ENCODE measurements at places on chromosomes 3 and 15.
A peak's percentile ranks its signal among the peaks of the same experiment; 100 is the strongest.

GRCh38 chr3:58059349-58060321 lies 51.4 kb downstream of the FLNB start:
- DNase-seq = no peak

DNA sequence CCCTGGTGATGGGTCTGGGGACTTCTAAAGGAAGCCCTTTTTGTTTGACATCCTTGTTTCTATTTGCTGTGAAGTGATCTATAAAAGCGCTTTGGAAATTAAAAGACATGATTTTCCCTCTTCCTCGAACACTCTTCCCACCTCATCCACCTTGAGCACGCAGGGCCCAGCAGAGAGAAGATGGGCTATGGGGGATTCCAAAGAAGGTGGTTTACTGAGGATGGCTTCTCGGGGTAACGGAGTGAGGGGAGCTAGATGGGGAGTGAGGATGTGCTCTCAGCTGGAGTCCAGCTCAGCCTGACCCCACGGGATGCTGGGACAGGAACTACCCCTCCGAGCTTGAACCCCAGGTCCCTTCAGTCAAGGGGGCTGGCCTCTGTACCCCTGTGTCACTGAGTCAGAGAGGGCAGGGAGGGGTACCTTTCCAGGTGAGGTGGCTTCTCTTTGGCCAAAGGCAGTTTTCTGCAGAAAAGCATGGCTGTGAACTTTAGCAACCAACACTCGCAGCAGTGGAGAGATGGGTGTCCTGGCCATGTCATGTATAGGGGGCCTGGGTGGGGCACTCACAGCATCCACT lies 180.7 kb upstream of the SMAD3 start:
- no peak for DNase-seq

- peak; percentile 39 for DNase-seq
Measured at GRCh38 chr3:27633224-27633545, 88.9 kb downstream of the EOMES start.

DNA sequence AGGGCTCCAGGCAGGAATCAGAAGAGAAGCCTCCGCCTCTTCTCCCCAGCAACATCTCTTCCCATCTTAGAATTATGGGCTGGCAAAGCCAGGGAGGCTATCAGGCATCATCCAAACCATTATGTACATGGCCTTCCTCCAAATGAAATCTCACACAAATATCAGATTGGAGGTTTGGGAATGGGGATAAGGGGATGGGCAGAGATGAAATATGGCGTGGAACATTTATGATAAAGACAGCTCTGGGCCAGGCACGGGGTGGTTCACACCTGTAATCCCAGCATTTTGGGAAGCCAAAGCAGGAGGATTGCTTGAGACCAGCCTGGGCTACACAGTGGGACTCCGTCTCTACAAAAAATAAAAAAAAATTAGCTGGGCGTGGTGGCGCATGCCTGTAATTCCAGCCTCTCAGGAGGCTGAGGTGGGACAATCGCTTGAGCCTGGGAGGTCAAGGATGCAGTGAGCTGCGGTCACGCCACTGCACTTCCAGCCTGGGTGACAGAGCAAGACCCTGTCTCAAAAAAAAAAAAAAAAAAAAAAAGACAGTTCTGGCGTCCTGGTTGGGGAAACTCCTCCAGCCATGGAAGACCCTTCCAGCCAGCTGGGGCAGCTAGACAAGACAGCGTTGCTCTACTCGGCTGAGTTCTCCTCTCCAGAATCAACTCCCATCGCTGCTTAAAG lies 36.6 kb downstream of the CPN2 start:
- no peak for DNase-seq

DNA sequence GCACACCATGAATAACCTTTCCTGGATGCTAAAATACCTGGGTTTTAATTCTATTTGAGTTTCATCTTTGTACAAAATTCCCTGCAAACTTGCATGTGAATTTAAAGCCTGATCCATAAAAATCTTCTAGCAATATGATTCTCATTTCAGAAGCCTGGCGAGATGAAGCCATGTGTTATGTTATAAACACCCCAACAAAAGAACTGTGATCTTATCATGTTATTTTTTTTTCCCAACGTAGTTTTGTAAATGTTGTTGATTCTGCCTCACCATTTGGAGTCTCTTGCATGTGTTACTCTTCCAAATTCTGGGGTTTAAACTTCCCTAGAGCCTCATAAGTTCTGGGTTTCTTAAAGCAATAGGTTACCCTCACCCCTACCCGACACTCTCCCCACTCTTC lies 428.1 kb upstream of the DPH6 start:
- DNase-seq = no peak

GRCh38 chr15:78077053-78077870 lies at the start of gene TBC1D2B:
Gene TBC1D2B (minus strand): TSS chr15:78077711. CDS start chr15:78077652, 59 bp downstream.
- peak; percentile 82 for DNase-seq

GRCh38 chr3:99578339-99578970 lies 59.9 kb upstream of the COL8A1 start:
- no peak for DNase-seq

- no peak for DNase-seq
Measured at GRCh38 chr3:58539626-58540025, 2.6 kb upstream of the ACOX2 start.

- DNase-seq = no peak
Measured at GRCh38 chr3:177672252-177672911, 475.1 kb upstream of the TBL1XR1 start.

- DNase-seq = no peak
Measured at GRCh38 chr15:33871980-33872379, 96.3 kb upstream of the CHRM5 start.

DNA sequence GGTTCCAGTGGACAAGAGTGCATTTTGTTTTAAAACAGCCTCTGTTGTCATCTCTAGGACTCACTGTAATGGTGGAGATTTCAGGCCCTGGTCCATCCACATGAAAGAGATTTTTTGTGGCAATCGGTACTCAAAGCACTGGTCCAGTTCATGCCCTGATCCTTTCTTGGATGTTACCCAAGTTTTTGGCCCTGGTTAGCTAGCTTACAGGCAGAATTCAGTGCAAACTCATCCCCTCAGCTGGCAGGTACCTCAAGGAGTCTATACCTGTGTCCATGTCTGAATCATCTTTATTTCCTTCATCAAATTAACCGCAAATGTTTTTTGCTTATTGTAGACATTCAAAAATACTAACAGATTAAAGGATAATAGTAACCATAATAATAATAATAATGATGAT lies 13.7 kb upstream of the MEF2A start:
- no peak for DNase-seq

DNA sequence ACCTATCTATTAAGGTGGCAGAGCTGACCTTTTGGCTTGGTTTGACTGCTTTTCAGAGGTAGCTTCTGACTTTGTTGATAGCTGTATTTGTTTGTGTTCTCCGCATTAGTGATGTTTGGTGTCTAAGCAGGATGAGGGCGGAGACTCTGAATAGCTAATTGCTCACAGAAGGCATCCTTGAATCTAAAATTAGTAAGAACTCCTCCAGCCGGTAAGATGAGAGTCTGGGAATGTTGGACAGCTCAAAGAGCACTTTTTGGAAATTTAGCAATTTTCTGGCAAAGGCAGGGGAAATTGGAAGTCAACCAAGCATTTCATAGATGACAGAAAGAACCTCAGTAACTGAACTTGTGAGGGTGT lies 174.1 kb downstream of the KLHL25 start:
- DNase-seq = no peak

GRCh38 chr3:54564374-54564925 lies 363.4 kb downstream of the LRTM1 start:
- no peak for DNase-seq

DNA sequence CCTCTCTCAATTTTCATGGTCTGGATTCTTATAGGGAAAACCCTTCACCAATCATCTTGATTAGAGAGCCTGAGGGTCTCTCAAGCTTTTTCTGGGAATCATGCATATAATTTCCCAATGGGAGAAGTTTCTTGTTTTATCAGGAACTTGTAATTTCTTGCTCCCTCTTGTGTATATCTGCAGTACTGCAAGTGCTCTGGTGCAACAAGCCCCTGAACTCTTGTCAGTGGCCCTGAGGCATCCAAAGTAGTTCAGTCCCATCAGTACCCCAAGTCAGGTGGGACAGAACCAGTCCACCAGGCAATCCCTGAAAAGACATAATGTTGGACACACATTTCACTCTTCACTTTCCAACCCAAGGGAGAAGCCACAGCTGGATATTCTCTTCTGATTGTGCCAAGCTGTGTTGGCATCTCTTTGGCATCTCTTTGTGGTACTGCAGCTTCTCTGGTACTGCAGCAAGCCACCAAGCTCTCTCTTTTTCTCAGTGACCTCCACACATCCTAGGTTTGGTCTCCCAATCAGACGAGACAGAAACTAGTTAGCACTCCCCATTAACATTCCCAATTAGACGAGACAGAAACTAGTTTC lies 214.5 kb downstream of the ZIC4 start:
- peak; percentile 53 for DNase-seq

- DNase-seq = no peak
Measured at GRCh38 chr15:68124700-68125099, 70.6 kb downstream of the PIAS1 start.

DNA sequence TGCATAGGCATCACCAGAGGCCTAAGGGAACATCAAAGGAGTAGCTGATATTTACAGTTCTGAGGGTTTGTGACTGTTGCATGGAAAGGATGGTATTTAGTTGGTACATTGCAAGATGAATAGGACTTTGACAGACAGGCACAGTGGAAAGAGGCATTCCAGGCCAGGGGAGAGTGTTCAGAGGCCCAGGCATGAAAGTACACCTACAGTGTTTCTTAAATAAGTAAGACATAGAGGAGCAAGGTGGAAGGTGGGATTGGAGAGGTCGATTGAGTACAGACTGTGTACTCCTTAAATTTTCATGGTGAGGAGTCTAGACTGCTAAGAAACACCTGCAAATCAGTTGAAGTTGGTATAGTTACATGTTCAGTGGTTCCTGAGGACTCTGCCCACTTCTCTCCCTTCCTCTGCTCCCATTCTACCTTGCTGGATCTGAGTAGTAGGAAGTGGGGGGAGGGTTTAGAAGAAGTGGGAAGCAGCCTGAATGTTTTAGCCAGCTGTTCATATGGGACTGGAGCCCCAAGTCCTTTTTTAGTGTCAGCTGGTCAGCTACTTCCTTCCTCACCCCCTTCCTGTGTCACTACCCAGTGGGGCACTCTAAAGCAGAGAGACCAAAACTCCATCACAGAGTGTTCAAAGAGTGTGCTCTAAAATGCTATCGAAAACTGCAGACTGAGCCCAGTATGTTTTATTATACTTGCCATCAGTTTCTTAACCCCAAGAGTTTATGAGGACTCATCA lies 14.0 kb downstream of the KLHL18 start:
- DNase-seq = no peak

DNA sequence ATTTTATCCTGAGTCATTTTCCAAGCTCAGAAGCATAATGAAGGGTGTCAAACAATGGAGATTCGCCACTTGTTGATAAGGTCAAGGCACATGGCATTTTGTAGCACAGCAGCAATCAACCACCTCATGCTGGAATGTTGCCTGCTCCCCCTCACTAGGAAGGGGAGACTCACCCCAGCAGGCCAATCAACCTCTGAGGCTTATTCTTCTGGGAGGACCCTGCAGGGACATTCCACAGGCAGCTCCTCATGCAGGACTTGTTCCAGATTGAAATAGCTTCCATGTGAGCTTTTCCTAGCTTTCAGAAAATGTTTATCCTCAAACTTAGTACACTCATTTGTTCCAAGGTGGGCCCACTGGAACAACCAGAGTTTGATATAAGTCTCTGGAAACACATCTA lies 77.6 kb downstream of the SSR3 start:
- no peak for DNase-seq

DNA sequence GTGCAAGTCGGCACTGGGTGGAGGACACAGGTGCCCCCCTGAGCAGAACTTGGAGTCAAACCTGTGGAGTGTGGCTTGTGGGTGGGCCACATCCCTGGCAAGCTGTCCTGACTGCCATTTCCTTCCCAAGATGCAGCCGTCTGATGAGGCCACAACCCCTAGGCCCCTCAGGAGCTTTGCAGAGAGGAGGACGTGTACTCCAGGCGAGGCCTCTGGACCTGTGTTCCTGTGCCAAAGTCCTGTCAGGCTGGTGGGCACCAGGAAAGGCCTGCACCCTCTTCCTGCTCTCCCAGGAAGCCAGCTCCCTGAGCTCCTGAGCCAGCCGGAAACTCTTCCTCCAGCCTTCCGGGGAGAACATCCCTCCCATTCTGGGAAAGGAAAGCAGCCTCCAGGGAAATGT lies 48.5 kb downstream of the CMTM6 start:
- no peak for DNase-seq

DNA sequence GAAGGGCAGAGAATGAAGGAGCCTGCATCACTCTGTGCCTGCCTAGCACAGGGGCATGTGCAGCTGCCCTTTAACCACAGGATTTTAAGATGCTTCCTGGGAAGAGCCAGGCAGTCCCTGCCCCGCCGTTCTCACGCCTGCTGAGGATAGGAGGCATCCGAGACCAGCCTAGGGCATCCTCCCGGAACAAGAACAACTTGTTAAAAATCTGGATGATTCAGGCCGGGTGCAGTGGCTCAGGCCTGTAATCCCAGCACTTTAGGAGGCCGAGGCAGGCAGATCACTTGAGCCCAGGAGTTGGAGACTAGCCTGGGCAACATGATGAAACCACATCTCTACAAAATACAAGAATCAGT lies 15.2 kb downstream of the NRROS start:
- DNase-seq = no peak

- no peak for DNase-seq
Measured at GRCh38 chr3:12793701-12794100, 2.8 kb upstream of the CAND2 start.

DNA sequence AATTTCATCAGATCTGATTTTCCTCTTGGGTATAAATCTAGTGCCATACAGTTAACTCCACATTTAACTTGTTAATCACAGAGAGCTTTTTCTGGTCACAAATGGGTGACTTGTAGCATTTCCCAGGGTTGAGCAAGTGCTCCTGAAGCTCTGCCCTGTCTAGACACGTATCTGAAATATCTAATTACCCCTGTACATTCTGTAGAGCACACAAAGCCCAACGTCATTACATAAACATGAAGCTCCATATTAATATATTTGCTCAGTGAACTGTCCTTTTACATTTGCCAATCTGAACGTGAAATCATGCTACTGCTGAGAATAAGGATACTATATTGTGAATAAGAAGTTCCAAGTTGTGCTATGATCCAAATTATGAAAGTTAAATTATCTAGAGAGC lies 49.0 kb downstream of the THBS1 start:
- DNase-seq = no peak

DNA sequence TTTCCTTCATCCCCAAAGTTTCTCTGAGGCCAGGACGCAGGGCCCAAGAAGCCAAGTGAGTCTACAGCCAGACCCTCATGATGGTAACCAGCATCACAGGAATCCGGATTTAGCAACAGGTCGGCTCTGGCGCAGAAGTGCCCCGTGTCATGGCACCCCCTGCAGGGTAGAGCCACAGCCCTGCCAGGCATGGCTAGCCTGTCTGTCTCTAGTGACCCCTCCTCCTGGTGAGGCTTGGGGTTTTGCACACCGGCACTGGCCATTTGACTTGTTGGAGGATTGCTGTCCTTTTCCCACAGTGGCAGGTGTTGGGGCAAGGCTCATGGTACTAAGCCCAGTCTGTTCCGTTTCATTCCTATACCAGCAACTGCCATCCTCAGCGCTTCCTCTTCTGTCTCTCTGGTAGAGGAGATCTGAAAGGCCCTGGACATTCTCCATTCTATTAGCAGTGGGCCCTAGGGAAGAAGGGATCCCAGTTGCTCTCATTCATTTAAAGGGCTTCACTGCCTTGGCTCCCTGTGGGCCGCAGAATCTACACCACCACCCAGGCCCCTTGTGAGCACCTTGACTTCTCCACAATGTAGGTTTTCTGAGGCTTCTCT lies 9.4 kb upstream of the CHAC1 start:
- no peak for DNase-seq

- DNase-seq = no peak
Measured at GRCh38 chr3:144052275-144052674, 80.7 kb downstream of the DIPK2A start.

GRCh38 chr3:9732080-9732739 lies 675 bp downstream of the BRPF1 start:
- peak; percentile 81 for DNase-seq

- no peak for DNase-seq
Measured at GRCh38 chr3:100702980-100703345, 6.3 kb upstream of the TFG start.
